LoVo (cell line): ENCODE measurements at places on chromosomes 3 and 15.
A peak's percentile ranks its signal among the peaks of the same experiment; 100 is the strongest.

- DNase-seq, result no peak
These were observed 266.3 kb downstream of the TBL1XR1 start for GRCh38 chr3:176930942-176931341.

- no peak for DNase-seq
These were observed 14.3 kb upstream of the HPS3 start for GRCh38 chr3:149115114-149115513.

DNA sequence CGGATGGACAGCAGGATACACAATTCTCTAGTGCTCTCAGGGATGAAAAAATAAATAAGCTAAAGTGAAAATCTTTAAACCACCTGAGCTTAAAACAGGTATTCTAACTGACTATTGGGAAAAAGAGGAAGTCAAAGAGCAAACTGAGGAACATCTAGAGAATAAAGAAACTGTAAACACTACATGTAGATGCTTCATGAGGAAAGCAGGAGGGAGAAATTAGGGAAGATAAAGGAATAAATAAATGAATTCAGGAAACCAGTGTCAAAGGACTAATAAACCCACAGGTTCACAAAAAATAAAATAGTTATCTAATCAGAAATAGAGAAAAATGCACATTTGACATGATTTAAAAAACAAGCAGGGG lies 525 bp upstream of the MCCC1 start:
- DNase-seq, result no peak

GRCh38 chr3:144770915-144771351 lies 799.3 kb downstream of the DIPK2A start:
- DNase-seq, result peak; percentile 18

GRCh38 chr3:114846779-114847178 lies 300.3 kb downstream of the ZBTB20 start:
- DNase-seq, result no peak

- no peak for DNase-seq
These were observed 504.9 kb downstream of the MCTP2 start for GRCh38 chr15:94736236-94736635.

DNA sequence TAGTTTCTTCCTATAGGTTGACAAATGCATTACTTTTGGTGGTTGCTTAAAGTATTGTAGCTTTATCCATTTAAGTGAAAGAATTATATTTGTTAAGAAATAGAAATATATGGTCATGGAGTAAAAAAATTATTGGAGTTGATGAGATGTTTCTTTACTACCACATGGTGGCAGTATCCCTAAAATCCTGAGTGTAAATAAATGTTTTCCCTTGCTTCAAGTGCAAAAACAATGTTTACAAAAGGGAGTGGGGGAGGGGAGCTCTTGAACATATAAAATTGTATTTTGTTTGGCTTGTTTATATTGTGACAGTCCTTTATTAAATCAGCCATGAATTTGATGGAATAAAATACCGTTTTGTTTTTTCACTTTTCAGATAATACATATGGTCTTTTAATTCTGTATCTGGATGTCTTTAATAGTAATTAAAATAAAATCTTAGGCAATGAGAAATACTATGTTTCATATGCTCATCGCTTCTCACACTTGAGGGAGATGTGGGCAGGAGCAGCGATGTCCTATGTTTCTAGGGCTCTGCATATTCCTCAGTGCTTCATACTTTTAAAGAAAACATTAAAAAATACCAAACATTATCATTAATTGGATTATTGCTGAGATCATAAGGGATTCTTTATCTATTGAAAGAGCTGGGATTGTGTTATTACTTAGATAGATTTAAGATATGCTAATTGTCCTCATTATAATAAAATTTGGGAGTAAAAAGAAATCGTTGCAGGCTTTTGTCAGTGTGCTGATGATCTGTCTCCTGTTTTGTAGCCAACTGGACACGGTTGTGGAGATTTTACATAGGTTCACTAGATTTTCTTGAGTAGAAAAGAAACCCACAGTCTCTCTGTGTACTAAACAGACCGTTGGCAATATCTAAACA lies 349.7 kb downstream of the TUSC7 start:
- DNase-seq, result peak; percentile 16

DNA sequence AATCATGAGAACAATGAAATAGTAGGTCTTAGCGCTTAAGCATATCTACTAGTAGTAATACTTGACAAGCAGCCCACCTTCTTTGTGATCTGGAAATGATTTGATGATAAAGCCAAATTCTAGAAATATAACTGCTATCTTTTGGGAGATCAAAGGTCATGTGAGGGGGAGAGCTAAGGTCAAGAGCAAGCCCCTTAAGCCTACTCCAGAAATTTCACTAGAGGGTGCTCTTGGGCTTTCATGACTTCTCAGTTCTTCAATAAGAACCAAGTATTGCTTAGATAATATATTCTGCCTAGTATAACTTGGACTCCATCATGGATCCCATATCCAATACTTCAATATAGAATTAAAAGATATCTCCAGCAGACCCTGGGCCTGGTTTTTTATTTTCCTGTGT lies 319.6 kb downstream of the ZBTB20 start:
- no peak for DNase-seq

GRCh38 chr15:80816049-80816653 lies 37.0 kb downstream of the CEMIP start:
- DNase-seq, result no peak

DNA sequence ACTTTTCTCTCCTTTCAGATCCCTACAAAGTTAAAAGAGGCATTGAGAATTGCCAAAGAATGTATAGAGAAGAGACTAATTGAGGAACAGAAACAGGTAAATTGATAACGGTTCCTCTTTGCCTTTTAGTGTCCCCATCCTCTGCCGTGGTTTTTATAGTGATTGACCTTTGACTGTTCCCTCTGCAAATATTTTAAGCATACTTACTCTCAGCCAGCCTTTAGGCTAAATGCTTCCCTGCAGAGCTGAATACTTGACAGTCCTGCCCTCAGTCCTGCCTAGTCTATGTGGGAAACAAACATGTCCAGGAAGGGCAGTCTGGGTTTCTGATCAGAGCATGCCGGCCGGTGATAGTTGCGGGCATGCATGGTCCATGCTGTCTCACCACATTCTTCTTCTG lies 24.7 kb downstream of the PDHB start:
- DNase-seq, result no peak

DNA sequence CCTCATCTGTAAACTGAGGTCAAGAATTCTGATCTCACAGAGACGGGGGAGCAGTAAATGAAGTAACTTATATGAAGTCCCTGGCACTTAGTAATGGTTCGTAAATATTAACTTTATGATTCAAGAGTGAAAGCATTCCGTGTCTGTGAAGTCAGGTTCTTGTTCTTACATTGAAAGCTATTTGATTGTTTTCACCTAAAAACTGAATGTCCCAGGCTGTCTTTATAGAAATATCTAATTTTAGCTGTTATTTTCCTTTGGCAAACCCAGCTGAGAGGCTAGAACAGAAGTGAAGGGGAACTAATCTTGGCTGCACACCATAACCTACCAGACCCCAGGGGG lies 84.5 kb downstream of the CHSY1 start:
- no peak for DNase-seq

DNA sequence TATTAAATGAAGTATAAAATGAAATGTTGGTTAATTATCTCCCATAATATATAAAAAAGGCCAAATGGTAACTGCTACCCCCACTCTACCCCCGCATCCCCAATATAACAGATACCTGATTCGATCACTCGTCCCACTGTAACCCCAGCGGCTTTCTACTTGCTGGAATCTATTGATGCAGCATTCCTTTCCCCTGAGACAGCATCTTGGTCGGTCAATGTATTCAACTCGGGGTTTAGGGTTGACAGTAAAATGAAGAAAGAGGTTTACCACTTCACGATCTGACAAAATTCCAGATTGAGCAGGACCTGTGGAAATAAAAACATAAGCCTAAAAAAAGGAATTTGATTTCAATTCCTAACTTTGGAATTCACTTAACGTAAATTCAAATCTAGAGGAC lies 18.6 kb upstream of the C15orf40 start:
- no peak for DNase-seq

- no peak for DNase-seq
These were observed 28.7 kb downstream of the SENP8 start for GRCh38 chr15:72146934-72147333.

- no peak for DNase-seq
These were observed 68.6 kb upstream of the EIF1B start for GRCh38 chr3:40240921-40241320.

DNA sequence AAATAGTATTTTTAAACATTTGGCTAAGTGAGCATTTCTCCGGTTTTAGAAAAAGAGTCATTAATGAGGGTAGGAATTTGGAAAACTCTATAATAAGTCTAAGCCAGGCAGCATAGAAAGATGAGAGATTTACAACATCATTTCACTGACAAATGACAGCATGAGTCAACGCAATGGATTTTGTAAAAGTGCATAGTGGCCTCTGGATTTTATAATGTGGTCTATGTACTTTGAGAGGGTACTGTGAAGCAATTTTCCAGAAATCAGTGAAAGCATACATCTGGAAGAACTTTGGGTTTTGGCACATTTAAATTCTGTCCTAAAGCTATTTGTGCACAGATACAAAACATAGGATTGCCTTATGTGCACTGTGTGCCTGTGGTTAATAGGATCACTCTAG lies 130.8 kb upstream of the CCNL1 start:
- no peak for DNase-seq

DNA sequence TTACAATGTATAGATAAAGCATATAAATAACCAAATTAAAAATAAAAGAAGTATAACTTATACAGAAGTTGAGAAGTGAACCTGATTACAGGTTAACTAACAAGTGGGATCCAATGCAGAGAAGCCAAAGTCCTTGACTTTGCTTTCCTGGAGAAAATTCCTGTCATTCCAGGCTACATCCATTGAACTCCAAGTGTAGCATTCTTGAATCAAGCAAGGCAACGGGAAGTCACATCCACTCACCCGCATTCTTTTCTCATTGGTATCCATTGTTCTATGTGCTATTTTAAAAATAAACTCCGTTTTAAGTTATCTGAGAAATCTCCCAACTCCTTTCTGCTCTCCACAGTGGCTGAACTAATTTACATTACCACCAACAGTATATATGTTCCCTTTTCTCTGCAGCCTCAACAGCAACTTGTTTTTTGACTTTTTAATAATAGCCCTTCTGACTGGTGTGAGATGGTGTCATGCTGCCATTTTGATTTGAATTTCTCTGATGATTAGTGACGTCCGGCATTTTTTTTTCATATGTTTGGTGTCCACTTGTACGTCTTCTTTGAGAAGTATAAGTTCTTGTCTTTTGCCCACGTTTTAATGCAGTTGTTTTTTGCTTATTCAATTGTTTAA lies 534.3 kb downstream of the ROBO1 start:
- no peak for DNase-seq

DNA sequence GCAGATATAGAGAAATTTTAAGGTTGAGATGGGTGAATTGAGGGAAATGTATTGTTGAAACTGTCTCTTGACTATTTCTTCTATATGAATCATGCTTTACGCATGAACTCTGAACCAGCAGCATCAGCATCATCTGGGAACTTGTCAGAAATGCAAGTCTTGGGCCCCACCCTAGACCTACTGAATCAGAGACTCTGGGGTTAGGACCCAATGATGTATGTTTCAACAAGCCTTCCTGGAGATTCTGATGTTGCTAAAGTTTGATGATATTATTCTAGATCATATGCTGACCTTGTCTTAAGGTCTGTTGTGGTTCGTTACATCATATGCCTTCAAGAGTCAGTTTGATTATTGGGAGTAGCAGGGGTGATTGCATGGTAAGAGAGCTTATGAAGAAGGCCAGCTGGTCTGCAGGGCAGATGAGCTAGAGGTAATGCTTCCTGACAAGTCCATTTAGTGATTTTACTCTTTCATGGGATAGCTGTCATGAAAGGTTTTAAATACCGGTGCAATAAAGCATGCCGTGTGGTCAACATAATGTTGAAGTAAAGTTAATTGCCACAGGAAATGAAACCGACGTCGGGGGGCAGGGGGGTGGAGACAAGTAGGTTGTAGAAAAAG lies 152.4 kb upstream of the MRPL3 start:
- no peak for DNase-seq

DNA sequence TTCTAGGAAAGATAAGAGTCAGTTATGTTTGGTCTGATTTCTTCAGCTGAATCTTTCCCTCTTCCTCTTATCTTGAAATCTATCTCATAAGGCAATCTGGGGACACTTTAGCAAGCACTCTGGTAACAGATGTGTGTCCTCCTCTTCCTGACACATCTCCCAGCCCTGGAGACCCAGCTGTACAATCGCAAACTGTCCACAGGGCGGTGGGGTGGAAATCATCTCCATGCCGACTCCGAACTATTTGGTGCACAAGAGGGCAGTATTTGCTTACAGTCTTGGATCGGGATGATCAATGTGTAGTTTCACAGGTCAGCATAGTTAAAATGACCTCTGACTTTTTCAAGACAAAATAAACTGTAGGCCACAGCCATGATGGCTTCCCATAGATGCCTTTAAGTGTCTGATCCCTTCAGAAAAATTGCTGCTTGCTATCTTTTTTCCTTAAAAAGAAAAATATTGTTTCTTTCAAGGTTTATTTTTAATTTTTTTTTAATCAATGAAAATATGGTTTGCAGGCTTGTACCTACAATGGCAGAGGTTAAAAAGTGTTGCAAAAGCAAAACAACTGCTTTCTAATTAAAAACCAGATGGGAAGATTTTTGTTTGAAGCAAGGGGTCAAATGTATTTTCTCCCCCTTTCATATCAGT lies 17.7 kb downstream of the EEFSEC start:
- peak; percentile 2 for DNase-seq
